ENCODE measurements at places on chromosomes 11 and 22. TPM values are rescaled to one million over a fixed set of nuclear protein-coding genes. Genes with fewer than 3 reads are reported as not detected.
A peak's percentile ranks its signal among the peaks of the same experiment; 100 is the strongest.

GRCh38 chr11:82733444-82734119 lies at the start of gene FAM181B:
Gene FAM181B, minus strand, starts transcription at chr11:82733864. Its CDS starts 135 bp downstream, at chr11:82733729.
- no peak for DNase-seq

DNA sequence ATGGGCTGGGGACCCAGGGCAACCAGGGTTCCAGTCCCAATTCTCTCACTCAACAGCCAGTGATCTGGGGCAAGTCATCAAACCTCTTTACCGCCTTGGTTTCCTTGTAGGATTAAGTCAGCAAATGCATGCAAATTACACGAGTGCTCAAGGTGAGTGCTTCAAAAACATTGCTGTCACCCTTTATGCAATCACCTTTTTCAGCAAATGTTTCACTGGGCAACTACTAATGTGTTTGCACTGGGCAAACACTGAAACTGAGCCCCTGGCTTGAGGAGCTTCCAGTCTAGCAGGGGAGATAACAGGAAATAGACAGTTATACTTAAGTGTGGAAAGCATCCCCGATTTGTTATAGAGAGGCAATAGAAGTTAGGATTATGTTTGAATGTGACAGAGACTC lies 37.7 kb upstream of the DMC1 start:
- no peak for DNase-seq

DNA sequence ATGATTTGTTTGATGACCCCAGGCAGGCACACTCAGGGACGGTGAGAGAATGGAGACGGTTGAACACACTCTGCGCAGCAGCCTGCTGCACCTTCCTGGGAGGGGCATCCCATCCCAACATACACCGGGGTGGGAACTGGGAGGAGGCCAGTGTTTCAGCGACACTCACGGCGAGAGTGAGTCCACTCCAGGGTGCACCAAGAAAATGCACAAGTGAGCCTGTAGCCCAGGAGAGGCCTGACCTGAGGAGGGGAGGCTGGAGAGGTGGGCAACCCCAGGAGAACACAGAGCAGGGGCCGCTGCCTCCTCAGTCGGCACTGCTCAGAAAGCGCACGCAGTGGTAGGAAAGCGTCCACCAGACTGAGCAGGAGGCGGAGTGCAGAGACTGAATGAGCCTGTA lies 54.5 kb downstream of the IGF2 start:
- no peak for DNase-seq

GRCh38 chr11:27228232-27228905 lies 134.6 kb downstream of the CCDC34 start:
- no peak for DNase-seq

DNA sequence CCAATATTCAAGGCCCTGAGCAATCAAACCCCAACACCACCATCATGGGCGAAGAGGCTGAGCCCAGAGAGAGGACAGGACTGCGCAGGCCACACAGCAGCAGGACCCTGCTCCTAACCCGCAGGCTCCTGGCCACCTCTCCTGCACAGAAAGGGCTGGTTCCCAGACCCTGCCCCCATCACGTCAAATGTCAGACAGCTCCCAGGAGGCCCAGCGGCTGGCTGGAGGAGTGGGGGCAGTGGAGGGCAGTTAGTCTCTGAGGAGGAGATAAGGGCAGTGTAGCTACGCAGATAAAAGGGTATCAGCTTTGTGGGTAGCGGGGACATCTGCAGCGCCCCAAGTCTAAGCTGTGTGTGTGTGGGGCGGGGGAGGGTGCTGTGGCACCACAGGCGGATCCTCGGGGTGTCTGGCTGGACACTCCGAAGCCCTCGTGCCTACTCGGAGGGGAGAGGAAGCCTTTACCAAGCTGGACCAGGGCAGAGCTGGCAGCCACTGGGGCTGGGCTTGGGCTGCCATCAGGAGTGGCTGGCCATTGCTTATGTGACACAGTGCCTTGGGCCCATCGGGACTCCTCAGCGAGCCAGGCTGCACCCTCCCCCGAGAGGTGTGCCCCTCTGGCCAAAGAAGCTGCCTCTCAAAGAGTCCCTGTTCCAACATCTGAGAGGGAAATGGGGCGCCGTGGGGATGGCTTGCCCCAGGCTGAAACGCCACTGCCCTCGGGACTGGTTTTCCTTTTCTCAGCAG lies 21.5 kb downstream of the FADS3 start:
- no peak for DNase-seq

- no peak for DNase-seq
Measured at GRCh38 chr11:113952588-113952987, 22.3 kb upstream of the HTR3A start.

- no peak for DNase-seq
Measured at GRCh38 chr11:6670202-6670830, 12.8 kb downstream of the MRPL17 start.

- DNase-seq, result no peak
Measured at GRCh38 chr11:83272627-83273026, 13.5 kb downstream of the CCDC90B start.

- no peak for DNase-seq
Measured at GRCh38 chr11:11808992-11809615, 32.7 kb upstream of the USP47 start.

DNA sequence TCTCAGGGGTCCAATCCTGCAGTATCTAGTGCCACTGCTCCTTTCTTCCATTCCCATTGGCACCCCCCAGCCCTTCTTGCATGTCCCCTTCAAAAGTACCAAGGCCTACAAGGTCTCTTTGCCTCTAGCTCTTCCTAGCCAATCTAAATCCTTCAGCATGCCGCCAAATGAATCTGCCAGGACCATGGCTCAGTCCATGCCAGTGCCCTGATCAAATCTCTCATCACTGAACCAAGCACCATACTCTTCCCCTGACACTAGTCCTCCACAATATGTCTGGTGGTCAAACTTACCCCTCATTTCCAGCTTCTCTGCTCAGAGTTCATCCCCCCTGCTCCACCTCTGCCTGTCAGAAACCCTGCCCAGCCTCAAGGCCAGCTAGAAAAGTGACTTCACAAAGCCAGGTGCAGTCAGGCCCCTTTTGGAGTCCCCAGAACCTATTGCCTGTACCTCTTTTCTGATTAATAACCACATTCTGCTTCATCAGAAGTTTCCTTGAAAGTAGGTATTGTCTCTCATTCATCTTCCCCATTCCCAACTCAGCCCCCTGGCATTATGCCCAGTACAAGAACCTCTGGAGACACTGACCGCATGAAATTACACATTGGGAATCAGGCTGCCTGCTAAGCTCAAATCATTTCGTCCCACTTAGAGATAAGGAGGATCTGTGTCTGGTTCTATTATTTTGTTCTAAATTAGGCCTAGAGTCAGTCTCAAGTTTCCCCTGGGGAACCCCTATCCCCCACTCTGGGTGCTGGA lies 11.4 kb downstream of the FEN1 start:
- no peak for DNase-seq

DNA sequence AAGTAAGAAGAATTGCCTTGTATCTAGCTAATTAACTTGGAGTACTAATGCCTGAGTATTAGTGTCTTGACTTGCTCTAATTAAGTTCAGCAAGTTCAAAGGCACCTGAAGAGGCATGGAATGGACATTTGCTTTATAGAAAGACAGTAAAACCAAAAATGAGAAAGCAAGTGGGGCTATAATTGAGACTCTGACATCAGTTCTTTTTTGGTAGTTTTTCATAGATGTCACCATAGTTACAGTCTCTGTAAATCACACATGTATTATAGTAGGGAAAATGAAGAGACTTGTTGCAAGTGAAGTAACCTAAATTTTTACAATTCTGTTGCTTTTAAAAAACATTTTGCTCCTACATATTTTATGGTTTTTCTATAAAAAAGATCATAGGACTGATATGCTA lies 178.0 kb downstream of the HIPK3 start:
- no peak for DNase-seq

GRCh38 chr11:24622262-24622661 lies 125.4 kb downstream of the LUZP2 start:
- no peak for DNase-seq

DNA sequence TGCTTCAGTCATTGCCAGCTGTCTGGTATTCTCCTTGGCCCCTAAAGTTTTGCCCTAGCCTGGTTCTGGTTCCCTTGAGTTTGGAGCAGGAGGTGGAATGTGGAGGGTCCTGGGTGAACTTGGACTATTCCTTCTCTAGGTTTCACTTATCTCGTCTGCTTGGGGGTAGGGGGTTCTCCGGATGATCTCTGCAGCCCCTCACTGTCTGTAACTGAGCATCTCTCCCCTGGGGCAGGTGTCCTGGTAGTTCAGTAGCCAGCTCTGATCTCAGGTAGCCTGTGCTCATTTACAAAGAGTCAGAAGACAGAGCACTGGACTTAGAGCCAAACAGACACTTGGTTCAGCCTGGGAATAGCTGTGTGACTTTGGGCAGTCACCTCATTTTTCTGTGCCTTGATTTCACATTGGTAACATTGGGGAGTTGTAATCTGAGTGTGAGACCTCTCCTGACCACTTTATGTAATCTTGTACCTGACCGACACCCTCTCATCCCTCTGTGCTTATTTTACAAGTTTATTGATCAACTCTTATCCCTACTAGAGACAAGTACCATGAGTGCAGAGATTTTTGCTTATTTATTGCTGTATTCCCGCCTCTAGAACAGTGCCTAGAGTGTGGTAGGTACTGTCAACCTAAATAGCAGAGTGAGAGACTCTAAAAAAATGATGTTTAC lies 804 bp downstream of the CCDC134 start:
- DNase-seq, result no peak

- DNase-seq, result no peak
Measured at GRCh38 chr11:32307913-32308312, 127.4 kb downstream of the WT1 start.

GRCh38 chr11:75969626-75970308 lies 154.8 kb downstream of the UVRAG start:
- DNase-seq, result no peak

GRCh38 chr22:47083379-47083986 lies 321.0 kb downstream of the TBC1D22A start:
- DNase-seq, result no peak

DNA sequence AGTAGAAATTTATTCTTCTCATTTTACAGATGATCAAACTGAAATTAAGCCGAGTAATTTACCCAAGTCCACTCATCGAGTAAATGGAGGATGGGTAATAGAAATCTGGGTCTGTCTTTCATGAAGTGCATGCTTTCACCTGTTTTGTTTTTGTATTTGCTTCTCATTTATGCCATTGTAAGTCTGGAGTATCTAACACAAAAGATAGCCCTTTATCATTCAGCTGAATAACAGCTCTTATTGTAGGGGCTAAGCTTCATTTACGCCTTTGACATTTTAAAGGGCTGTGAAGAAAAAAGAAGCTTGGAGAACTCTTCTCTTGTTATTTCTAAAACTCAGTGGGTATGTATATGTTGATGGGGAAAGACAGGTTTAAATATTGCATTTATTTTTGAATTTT lies 1196.2 kb upstream of the TENM4 start:
- DNase-seq, result no peak

DNA sequence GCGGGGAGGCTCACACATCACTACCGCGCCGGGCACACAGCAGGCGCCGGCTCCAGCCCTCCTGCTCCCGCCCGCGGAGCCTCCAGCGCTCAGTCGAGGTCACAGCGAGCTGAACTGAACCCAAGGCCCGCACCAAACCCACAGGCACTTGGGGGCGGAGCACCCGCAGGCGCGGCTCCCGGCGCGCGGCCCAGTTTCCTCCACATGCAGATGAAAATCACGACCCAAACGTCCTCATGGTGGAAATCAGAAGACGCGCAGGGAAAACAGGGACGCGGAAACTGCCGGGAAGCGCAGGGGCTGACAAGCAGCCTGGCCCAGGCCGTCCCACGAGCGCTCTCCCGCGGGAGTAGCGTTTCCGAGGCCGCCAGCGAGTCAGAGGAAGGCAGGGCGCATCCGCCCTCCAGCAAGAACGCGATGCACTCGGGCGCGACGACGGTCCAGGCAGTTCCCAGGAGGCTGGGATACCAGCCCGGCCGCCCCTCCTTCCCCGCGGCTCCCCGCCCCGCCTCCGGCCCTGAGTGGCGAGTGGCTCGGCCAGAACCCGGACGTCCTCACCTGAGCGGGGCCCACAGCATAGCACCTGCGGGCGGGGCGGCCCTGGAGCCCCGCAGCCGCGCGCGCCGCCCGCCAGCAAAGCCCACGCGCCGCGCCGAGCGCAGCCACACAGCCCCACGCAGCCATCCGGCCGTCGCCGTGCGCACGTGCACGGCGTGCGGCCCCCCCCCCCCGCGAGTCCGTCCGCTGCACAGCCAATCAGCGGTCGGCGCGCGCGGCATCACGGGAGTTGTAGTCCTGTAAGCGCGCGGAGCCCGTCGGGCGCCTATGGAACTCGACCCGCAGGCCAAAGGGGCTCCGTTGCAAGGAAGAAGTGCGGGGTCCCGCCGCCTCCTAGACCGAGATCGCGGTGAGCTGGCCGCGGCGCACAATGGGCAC lies at the start of gene HDHD5:
HDHD5 (minus strand) TSS at position 710 of the 936 bp plus-strand sequence; CDS start at position 684, 26 bp downstream.
- peak; percentile 44 for DNase-seq

- DNase-seq, result no peak
Measured at GRCh38 chr22:48306785-48307510, 1520.7 kb downstream of the BRD1 start.

GRCh38 chr22:19497245-19497644 lies 17.5 kb downstream of the CDC45 start:
- DNase-seq, result no peak

- no peak for DNase-seq
Measured at GRCh38 chr11:3001496-3001895, 9.4 kb upstream of the NAP1L4 start.

- no peak for DNase-seq
Measured at GRCh38 chr11:116309446-116309845, 463.3 kb downstream of the BUD13 start.

- no peak for DNase-seq
Measured at GRCh38 chr22:39341179-39341578, 8.6 kb upstream of the SYNGR1 start.

DNA sequence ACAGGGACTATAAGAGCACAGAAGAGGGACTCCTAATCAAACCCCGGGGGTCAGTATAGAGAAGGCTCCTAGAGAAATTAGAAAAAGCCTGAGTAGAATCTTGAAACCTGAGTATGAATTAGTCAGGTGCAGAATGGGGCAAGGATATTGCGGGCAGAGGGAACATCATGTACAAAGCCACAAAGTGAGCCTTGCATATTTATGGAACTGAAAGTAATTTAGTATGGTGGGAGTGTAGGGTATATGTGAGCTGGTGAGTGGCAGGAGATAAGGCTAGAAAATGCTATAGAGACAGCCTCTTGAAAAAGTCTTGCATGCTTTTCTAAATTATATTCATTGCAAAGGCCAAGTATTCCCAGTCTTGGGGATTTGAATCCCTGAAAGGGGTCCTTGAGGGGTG lies 93.7 kb downstream of the STIM1 start:
- DNase-seq, result no peak

GRCh38 chr11:130721023-130721681 lies 195.1 kb downstream of the SNX19 start:
- no peak for DNase-seq

KCNJ11 gene
- 1.5 TPM for total RNA-seq

OR51F1 gene
- total RNA-seq, result not detected

IGLL1 gene
- not detected for total RNA-seq

SAA1 gene
- total RNA-seq, result 13.8 TPM

OR56A1 gene
- not detected for total RNA-seq

OR52A1 gene
- not detected for total RNA-seq

LARGE2 gene
- 18.3 TPM for total RNA-seq

FXYD2 gene
- total RNA-seq, result 0.19 TPM

RBMXL2 gene
- 0.19 TPM for total RNA-seq

PRODH gene
- 6.8 TPM for total RNA-seq

NCF4 gene
- 15.1 TPM for total RNA-seq

FGF3 gene
- not detected for total RNA-seq

Data from esophagus squamous epithelium (tissue), 5 donors.